ENCODE measurements at places on chromosomes 5 and 9.

DNA sequence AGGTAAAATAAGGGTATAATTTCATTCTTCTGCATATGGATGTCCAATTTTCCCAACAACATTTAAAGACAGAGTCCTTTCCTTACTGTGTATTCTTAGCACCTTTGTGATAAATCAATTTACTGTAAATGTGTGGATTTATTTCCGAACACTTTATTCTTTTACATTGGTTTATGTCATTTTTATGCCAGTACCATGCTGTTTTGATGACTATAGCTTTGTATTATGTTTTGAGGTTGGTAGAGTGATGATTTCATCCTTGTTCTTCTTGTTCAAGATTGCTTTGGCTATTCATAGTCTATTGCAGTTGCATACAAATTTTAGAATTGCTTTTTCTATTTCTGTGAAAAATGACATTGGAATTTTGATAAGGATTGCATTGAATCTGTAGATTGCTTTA, 53.4 kb upstream of the CCDC152 start:
- DNase-seq = no peak

DNA sequence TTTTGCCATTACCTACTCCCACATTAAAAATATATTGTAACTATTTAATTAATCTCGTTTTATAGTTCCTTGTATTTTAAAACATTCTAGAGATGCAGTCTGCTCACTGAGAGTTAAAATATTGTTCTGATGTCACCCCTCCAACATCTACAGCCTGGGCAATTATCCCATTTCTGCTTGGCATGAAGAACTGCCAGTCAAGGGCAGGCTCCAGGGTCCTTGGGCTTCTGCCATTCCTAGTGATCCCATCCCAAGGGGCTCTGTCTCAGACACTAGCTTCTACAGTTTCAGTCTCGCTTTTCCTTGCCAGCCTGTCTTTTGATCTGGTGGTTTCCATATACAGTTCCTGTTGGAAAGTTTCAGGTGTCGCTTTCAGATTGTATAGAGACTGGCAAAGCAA, 287.2 kb downstream of the TMEM232 start:
- no peak for DNase-seq

DNA sequence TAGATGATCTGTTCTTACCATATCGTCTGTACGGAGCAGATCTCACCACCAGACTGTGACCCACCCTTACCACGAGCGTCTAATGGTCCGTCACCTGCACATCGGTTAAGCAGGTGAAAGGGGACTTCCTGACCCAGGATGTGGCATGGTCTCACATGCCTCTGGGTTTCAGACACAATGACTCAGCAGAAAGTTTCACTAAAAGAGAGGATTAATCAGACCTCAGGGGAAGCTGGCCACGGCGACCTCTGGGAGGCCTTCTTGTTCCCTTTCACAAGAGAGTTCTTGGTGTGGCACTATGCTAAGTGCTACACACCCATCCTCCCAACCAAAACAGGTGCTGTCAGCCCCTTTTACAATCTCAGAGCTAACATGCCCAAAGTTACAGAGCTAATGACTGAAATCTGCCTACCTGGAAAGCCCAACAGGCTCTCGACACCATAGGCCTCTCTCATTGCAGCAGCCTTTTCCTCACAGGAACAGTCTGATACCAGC, 41.6 kb downstream of the ADAMTS12 start:
- no peak for DNase-seq

DNA sequence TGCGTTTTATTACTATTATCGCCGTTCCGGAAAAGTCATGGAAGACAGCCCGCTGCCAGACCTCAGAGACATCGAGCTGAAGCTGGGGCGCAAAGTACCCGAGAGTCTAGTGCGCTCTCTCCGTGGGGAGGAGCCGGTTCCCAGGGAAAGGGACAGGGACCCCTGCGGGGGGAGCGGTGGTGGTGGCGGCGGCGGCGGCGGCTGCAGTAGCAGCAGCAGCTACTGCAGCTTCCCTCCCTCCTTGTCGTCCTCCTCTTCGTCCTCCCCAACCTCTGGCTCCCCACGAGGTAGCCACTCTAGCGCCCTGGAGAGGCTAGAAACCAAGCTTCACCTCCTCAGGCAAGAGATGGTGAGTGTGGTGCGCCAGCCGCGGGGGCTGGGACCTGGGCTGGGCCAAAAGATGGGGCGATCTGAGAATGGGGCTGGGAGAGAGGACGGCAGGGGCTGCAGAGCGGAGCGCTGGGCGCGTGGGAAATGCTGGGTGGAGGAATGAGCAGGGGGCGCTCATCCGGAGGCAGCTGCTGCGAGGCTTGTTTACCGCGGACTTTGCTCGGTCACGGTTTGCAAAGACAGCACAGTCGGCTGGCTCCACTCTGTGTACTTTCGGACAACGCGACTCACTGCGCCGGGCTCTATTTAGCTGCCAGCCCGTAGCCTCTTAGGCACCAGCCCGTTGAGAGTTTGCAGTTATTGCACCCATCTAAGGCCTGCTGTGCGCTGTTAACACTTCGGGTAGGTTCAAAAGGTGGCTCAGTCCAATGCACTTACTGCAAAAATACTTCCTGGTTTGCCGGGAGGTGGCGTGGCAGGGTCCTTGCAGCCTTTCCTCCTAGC, 1.1 kb downstream of the LURAP1L start:
- no peak for DNase-seq

- no peak for DNase-seq
Observed at GRCh38 chr5:124572971-124573370, 173.5 kb downstream of the ZNF608 start.

DNA sequence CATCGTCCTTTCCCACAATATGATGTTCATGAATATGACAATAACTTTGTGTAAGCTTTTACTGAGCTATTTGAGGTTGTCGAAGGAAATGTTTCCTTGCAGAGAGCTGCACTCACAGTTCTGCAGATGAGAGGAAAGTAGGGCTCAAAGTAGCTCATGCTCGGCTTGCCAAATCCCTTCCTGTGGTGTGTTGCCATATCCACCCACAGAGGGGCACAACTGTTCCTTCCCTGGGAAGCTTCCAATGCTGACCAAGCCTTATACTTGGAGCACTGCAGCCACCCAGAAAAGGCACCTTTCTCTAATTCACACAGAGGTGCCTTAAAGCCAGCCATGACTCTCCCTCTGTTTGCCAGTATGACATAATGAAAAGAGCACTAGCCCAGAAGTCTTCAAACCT, 390.3 kb downstream of the CAAP1 start:
- no peak for DNase-seq

GRCh38 chr9:135273008-135273407, 185.5 kb downstream of the OLFM1 start:
- no peak for DNase-seq

DNA sequence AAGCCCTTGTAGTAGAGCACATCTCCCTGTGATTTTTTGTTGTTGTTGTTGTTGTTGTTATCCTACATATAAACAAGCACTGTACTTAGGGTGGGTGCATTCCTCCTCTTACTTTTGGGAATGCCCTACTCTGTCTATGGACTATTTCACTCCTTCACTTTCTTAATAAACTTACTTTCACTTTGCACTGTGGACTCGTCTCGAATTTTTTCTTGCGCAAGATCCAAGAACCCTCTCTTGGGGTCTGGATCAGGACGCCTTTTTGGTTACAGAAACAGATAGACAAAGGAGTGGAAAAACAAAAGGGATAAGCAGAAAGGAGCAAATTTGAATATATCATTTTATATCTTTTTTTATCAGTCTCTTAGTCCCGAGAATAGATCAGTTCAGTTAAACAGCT, 14.4 kb upstream of the PAIP1 start:
- DNase-seq = no peak

GRCh38 chr9:130996676-130997394, 12.1 kb upstream of the LAMC3 start:
- no peak for DNase-seq

GRCh38 chr5:135944967-135945560, 9.7 kb downstream of the LECT2 start:
- DNase-seq = no peak

DNA sequence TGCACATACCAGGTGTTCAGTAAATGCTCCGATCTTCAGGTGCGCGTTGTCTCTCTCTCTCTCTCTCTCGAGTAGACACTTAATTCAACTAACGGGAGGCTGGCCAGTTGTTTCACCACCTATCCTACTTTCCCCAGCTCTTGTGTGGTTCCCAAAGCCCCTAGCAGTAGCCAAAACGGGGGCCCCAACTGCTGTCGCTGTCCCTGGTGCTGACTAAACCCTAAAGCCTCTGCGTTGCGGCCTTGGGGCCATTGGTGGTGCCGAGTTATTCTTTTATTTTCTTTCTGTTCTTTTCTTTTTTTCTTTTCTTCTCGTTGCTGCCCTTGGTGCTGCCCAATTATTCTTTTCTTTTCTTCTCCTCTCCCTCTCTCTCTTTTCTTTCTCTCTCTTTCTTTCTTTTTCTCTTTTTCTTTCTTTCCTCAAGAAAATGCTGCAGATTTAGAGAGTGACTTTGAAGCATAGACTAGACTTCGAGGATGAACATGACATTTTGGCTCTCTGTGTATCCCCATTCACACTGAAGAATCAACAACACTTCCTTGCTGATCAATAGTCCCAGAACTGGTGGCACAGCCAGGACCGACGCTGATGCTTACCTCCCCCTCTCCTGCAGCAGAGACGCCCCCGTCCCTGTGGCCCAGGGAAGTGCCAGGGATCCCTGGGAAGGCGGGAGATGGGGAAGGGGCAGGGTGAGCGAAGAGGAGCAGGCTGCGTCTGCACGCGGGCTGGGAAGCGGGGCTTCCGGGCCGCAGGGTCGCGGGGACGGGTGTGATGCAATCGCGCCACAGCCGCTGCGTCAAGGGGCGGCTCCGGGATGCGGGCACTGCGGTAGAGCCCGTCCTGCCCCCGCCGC, at the start of gene FBLL1:
Gene FBLL1, plus strand, starts transcription at position 785 of the 853 bp plus-strand sequence. CDS start 200 bp downstream, outside the sequence.
- no peak for DNase-seq

- DNase-seq = no peak
Observed at GRCh38 chr5:105917189-105917588, 1753.5 kb downstream of the EFNA5 start.

DNA sequence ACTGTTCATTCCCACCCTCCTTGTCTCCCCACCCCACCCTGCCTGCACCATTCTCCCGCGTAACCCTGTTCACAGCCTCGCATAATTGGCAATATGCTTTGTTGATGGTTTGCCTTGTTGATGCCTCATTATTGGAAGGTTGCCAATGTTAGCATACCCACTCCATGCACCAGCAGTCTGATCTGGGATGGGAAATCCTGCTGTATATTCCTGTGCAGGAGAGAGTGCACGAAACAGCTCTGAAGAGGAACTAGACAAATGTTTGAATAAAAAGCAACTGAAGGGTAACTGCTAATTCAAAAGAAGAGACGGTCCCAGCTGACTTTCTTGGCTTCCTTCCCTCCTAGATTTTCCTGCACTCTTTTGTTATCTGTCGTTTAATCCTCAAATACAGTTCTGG, 271.7 kb upstream of the TLE4 start:
- no peak for DNase-seq

- DNase-seq = no peak
Observed at GRCh38 chr5:17727098-17727497, 92.8 kb downstream of the TAF11L14 start.

DNA sequence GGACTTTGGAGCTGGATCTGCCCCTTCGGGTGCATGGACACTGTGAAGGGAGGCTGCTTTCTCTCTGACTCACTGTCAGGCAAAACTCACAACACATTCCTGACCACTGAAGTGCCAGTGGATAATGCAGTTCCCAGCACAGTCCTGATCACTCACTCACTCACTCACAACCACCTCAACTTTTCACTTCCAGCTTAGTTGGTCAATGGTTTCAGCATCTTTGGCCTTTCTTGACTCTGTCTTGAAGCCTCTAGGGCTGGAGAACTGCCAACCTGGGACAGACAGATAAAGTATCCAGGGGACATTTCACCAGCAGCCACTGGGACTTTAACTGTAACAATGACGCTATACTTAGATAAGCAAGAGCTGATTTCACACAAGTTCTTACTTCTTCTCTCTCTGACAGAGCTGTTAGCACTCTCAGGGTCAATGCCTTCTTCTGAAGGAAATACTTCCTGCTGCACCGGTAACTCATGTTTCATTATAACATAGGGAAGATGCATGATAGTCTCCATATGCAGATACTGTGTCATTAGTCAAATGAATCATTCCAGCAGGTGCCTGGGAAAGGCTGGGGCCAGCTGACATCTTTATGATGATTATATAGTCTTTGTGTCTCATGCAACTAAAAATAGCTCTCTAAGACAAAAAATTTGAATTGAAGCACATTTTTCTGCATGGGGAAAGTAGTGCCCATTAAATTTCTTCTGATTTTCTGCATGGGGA, 499.0 kb downstream of the SEMA5A start:
- no peak for DNase-seq

DNA sequence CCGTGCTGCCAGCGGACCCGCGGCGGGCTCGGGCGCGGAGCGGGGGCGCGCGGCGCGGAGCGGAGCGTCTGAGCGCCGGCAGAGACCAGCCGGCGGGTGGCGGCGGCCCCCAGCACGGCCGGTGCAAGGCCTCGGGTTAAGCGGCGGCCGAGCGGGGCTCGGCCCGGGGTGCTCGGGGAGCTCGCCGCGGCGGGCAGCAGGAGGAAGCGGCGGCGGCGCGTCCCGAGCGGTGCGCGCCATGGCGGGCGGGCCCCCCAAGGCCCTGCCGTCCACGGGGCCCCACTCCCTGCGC, 150 bp downstream of the SNX30 start:
- DNase-seq = no peak

GRCh38 chr9:126956917-126957686, 42.5 kb downstream of the RALGPS1 start:
- no peak for DNase-seq

- DNase-seq = no peak
Observed at GRCh38 chr5:167661605-167662004, 629.8 kb upstream of the WWC1 start.

DNA sequence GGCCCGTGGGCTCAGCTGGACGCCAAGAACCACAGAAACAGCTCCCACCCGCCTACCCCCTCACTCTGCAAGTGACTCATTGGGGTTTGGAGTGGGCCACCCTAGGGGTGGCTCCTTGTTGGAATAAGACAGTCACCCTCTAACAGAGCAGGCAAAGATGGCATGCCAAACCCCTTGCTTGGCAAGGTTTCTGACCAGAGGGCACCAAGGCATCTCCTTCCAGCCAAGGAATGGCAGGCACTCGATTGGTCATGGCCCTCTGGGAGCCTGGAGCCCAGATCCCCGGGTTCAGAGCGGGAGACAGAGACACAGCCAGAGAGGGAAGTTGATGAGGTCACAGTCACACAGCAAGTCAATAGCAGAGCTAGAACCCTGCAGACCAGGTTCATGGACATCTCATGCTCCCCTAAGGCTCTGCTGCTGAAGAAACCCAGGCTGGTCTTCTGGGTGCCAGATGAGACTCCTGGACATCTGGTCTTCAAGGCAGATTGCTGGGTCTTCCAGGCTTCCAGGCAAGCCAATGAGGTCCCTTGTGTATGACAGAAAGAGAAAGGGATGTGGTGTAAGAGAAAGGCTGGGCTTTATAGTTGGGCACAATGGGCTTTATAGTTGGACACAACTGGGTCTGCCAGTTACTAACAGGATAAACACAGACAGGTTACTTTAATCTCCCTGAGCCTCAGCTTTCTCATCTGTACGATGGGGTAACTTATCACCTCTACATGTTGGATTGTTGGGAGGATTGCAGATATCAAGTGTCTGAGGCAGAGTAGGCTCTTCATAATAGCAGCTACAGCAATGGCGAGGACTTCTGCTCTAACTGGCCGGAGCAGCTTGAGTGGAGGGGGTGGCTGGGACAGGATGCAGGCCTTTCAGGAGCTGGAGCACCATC, 23.3 kb upstream of the KIF12 start:
- DNase-seq = no peak
